ENCODE measurements at places on chromosomes 7 and 10.

DNA sequence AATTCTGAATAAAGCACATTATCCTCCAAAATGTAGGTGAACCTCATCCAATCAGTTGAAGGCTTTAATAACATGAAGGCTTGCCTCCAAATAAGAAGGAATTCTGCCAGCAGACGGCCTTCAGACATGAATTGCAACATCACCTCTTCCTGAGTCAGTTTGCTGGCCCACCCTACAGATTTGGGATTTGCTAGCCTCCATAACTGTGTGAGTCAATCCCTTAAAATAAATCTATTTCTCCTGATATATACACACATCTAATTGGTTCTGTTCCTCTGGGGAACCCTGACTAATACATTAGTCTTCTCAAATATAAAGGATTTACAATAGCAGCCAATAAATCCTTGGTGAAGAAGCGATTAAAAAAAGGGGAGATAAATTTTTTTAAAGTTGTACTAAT, 34.8 kb upstream of the OSBPL3 start:
- DNase-seq = no peak

DNA sequence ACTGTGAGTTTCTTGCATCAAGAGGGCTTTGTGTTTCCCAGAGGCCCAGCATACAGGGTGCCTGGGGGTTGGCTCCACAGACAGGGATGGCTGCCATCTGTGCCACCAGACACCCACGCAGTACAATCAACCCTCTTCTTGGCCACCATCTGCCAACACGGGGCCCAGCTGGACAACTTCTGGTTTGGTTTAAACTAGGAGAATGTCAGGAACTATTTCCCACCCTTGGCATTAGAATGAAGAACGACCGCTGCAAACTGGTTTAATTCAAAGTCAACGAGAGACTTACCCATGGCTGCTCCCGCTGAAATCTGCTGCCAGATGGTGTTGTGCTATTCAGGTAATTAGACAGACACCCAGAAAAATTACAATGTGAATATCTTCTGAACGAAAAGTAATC, 27.8 kb downstream of the NMT2 start:
- no peak for DNase-seq

GRCh38 chr10:78207216-78207615, 173.6 kb downstream of the RPS24 start:
- no peak for DNase-seq

GRCh38 chr10:65742906-65743305, 1182.9 kb upstream of the LRRTM3 start:
- no peak for DNase-seq

GRCh38 chr10:112778579-112778978, 171.5 kb upstream of the TCF7L2 start:
- no peak for DNase-seq

DNA sequence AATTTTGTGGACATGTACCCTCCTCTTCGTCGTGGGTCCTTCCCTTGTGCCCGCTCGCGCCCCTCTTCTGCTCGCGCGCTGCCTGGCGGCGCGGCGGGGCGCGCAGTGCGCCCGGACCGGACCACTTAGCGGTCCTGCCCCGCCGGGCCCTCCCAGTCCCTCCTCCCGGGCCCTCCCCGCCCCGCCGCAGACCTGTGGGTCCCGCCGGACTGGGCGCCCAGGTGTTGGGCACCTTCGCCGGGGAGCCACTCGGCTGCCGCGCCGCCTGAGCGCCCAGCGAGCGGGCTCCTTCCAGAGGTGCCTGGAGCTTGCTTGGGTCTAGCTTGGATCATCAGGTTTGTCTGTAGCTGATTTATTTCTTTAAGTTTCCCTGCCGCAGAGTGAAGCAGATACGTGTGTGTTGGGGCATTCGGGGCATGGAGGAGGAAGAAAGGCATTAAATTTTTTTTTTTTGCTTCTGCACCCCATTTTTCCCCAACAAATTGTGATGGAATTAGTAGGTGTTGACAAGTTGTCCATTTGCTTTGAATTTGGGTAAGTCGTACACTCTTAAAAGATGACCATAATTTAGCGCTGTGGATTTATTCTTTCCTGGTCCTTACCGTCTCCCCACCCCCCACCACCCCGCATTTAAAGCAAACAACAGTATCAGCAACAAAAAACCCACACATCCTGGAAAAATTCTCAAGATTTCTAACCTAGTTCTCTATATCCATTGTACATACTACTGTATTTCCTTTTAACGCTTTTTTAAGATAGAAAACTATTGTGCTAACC, 905 bp downstream of the C1GALT1 start:
- no peak for DNase-seq

- no peak for DNase-seq
Observed at GRCh38 chr10:48805848-48806247, 121.2 kb downstream of the WDFY4 start.
